ENCODE measurements at places on chromosomes 1 and 21.

GRCh38 chr1:87182611-87183010 lies 146.1 kb upstream of the LMO4 start:
- DNase-seq: no peak

GRCh38 chr1:228303596-228303995 lies 95.8 kb downstream of the OBSCN start:
- DNase-seq: no peak

DNA sequence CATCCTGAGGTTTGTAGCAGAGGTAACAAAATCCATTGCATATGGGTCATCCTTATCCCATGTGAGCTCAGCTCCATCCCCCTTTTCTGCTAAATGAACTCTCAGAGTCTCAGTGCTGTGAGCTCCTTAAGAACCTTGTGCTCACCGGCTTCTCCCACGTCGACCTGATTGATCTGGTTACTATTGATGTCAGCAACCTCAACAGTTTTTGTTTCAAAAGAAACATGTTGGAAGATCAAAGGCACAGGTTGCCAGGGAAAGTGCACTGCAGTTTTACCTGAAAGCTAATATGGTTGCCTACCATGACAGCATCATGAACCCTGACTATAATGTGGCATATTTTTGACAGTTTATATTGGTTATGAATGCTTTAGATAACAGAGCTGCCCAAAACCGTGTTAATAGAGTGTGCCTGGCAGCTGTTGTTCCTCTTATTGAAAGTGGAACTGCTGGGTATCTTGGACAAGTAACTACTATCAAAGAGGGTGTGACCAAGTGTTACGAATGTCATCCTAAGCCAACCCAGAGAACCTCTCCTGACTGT lies 131.4 kb downstream of the HS2ST1 start:
- DNase-seq: no peak

GRCh38 chr1:31666263-31666963 lies 21.7 kb upstream of the PEF1 start:
- peak; percentile 65 for DNase-seq

DNA sequence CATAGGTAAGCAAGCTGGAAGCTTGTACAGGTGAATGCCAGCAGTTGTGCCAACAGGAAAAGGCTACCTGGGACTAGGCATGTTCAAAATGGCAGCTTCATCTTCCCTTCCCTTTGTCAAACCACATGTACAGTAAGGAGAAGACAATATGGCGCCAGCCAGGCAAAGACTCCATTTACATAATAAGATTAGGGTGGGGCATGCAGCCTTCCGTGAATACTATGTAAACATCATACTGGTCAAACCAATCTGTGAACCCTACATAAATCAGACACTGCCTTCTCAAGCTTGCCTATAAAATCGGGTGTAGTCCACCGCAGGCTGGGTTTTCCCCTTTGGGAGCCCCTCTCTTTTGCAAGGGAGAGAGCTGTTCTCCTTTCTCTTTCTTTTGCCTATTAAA lies 24.6 kb downstream of the ATF3 start:
- DNase-seq: no peak

DNA sequence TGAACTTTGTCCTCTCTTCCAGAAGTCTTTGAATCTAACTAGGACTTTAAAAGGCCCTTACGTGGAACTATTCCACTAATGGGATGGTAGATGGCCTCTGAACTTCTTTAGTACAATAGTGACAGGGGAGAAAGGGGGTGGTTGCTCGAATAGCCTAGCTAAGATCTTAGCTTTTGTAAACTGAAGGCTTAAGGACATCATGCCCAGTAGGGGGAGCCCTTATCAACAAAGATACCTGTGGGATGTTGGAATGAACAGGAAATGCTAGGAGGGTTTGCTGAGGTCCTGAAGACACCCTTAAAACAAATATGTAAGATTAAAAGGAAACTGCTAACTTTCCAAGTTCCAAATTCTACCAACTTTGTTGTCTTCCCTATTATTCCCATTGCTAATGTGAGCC lies 33.2 kb downstream of the NHLH2 start:
- peak; percentile 76 for DNase-seq

DNA sequence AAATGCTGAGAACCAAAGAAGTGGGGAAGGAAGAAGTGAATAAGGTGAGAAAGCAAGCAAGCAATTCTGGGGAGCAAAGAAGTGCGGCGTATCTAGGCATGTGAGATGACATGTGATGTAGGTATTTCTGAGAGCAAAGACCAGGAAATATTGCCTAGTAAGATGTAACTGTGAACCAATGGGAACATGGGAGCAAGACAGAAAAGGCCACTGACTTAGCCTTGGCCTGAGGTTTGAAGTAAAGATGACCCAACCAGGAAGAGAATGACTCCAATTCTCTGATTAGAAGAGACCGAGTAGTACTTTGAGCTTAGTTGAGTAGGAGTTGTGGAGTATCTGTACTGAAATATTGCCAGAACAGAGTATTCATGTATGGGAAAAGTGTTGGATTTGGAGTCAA lies 31.1 kb downstream of the SLAMF6 start:
- no peak for DNase-seq

GRCh38 chr1:24413350-24414163 lies at the start of gene STPG1:
STPG1 (minus strand) TSS chr1:24413782; CDS start chr1:24401388, 12,394 bp downstream.
- DNase-seq: peak; percentile 93

DNA sequence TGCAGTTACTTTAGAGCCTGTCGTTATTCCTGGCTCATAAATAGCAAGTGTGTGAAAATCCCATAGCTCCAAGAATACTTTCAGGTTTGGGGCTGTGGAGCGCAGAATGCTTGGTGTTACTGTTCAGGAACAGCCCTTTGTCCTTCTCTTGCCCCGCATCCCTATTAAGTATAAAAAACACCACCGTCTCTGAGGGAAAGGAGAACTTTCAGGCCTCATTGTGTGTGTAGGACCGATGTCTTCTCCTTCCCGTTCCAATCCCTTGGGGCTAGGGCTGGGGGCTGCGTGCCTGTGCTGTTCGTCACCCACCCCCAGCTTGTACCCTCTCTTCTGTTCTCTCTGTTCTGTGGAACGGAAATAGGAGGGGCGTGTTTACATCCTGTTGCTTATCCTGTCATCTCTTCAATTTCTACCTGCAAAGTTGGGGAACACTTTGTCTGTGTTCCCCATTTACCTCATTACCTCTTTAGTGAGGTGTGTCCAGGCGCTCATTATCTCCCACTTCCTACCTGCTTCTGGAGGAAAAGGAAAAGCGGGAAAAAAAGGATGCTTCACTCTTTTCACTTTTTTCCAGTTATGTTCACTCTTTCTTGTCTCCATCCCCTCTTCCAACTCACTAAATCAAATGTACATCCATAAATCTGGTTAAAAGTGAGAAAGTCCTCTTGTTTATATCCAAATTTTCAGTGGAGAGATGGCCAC lies 788 bp upstream of the TXNIP start:
- no peak for DNase-seq

- no peak for DNase-seq
These were observed 11.5 kb downstream of the KTI12 start for GRCh38 chr1:52022133-52022532.

- DNase-seq: no peak
These were observed 122.9 kb downstream of the MAST2 start for GRCh38 chr1:45926330-45926729.

DNA sequence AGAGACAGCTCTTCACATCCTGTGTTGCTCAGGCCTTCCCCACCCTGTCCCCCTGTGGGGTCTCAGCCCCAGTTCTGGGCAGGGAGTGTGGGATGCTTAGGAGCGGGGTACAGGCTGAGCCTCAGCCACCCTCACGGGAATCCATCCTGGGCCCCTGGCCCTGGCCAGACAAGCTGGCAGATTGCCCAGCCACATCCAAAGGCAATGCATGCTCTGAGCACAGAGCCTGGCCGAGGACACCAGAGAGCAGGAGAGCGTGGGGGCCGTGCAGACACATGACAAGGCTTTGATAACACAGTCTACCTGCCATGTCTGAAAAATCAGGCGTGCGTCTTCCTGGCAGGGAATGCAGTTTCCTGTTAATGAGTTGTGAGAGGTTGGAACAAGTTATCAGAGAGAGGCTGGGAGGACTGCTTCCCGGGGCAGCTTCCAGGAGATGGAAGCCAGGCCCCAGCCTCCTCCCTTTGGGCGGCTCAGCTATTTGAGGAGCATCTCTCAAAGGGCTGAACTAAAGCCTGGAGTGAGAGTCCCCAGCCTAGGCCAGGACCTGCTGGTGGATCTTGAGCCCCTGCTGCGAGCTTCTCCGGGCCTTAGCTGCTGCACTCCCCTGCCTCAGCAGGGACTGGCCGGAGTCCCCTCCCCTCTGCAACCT lies 72.2 kb upstream of the SELENON start:
- DNase-seq: peak; percentile 71

- DNase-seq: peak; percentile 57
These were observed 4.0 kb upstream of the DMRTA2 start for GRCh38 chr1:50427086-50427817.

DNA sequence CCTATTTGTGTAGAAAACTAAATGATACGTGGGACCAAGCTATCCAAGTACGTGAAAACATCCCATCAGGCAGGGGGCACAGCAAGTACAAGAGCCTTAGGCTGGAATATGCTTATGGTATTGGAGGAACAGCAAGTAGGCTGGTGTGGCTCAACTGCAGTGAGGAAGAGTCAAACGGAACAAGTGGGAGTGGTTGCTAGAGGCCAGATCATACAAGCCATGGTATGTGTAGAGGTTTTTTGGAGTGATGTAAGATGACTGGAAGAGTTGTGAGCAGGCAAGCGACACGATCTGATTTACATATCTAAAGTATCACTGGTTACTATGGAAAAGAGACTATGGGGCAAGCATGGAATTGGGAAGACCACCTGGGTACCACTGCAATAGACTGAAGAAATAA lies 27.8 kb downstream of the ELK4 start:
- DNase-seq: no peak

GRCh38 chr1:70945251-70945650 lies 102.4 kb downstream of the PTGER3 start:
- peak; percentile 6 for DNase-seq

- DNase-seq: no peak
These were observed 46.8 kb downstream of the PRAMEF20 start for GRCh38 chr1:13456904-13457532.
